ENCODE measurements at places on chromosomes 16 and 17.

GRCh38 chr17:1267471-1267943 is 2.7 kb upstream of the BHLHA9 start:
- no peak for DNase-seq

DNA sequence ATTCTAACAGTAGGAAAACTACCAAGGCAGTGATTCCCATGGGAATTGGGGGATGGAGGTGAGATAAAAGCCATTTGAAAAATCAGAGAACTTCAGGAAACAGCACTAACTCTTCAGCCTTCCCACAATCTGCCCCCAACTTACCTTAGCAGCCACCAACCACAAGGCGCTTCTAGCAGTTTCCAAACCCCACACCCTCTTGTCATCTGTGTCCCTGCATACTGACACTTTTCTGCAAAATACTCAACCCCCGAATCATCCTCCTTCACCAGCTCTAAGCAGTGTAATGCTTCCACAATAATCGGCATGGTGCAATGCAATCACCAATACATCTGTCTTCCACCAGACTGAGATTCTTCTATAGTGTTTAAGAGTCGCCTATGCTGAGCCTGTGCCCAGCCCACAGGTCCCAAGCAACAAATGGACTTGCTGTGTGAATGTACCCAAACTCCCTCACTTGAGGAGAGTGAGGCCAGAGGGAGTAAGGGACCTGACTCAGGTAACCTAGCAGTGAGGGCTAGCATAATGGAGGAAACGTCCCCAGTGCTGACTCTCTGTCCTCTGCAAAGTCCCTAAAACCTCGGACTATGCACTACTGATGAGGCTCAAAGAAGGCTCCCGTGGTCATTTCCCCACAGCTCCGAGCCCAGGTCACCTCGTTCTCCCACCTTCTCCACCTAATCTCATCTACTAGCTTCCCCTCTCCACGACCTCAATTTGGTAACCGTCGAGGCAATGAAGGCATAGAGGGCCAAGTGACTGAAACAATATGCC is 943 bp downstream of the DYNC1LI2 start:
- DNase-seq, result no peak

DNA sequence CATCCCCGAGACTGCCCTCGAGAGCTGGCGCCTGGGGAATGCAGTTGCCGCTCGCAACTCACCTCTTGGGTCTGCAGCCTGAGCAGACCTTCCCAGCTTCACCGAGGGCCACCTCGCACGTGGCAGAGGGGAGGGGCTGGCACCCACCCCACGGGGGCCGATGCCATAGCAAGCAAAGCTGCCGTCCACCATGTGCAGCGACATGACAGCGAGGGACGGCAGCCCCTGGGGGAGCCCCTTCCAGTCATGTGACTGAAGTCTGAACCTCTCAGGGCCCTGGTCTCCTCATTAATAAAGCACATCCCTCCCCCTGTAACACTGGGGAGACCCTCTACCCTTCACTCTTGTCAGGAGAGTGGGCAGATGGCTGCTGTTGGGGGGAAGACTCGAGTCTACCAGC is 30.5 kb downstream of the CIBAR2 start:
- DNase-seq, result no peak

- no peak for DNase-seq
Observed at GRCh38 chr17:50499270-50499669, 9.0 kb upstream of the MYCBPAP start.

DNA sequence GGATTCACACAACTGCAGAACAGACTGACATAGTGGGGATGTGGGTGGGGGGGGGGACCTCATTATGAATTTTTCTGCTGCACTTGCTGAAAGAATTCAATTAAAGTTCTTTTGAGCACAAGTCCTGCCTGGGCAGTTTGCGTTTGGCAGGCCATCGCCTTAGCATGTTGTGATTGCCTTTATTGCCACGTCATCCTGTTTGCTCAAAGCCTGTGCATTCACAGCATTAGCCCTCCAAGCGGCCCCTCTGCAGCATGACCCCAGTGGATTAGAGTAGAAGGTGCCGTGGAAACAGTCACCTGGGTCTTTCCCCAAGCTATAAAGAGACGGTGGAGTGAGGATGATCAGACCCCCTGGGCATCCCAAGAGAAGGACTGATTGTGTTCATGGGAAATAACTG is 17.2 kb downstream of the MSI2 start:
- no peak for DNase-seq
